ENCODE measurements at places on chromosomes 2 and 18.

GRCh38 chr2:71798266-71799012 lies 345.1 kb downstream of the DYSF start:
- H3K27me3 ChIP-seq = peaks cover 17% of the 10 kb centered on the region
- H3K36me3 ChIP-seq = no peaks in the 10 kb centered on the region
- no peaks in the 10 kb centered on the region for H3K4me1 ChIP-seq
- no peak overlapping the region for H3K27ac ChIP-seq
- H3K4me3 ChIP-seq = no peak overlapping the region

DNA sequence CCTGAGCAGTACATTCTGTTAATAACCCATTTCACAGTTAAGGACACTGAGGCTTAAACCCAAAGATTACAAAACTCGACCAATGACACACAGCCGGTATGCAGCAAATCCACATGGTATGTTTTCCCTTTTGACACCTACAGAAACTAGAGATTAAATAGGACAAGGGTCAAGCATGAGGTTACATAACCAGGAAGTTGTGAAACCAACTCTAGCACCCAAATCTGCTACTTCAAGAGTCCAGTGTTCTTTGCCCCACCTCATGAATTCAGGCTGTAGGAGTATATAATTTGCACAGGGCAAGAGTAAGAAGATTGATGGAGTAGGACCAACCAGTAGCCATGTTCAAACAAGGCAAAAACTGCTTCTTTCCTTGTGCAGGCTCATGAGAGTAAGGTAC lies 249.8 kb downstream of the BCL11A start:
- peak overlapping the region; percentile 8 for H3K27ac ChIP-seq
- ATAC-seq = no peak
- no peaks in the 10 kb centered on the region for H3K27me3 ChIP-seq
- H3K4me3 ChIP-seq = no peak overlapping the region
- peaks cover 34% of the 10 kb centered on the region for H3K4me1 ChIP-seq

DNA sequence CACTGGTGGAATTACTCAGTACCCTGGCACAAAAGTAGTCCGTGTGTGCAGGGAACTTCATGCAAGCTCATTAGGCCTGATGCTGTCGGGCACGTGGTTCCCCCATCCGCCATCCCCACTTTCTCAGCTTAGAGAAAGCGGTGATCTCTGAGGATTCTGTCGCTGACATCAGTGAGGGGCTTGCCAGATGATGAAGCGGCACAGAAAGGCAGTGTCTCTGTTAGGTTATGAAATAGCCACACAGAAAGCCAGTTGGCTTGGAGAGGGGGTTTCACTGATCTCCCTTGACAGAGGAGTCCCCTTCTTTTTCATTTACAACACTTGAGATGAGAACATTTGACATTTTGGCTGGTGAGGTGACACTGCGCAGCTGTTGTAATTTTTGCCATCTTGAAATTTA lies 179.7 kb downstream of the FAM210A start:
- H3K4me3 ChIP-seq = no peak overlapping the region
- peaks cover 17% of the 10 kb centered on the region for H3K4me1 ChIP-seq
- no peak overlapping the region for H3K27ac ChIP-seq
- no peak for ATAC-seq

DNA sequence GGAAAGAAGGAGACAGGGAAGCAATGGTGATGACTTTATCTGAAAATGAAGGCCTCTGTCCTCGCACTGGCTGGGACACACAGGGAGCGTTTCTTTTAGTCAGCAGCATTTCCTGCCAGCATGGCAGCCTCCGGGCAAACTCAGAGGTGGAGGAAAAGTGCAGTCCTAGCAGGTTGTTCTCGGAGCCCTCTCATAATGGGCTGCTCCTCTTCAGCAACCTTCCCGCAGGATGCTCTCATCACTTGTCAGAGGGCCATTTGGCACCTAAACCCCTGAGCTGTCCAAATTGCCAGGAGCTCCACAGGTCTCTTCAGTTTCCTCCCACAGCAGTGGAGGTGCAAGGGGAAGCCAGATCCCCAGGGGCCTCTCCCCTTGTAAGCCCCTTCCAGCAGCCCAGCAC lies 6.2 kb downstream of the STK39 start:
- H3K27ac ChIP-seq = no peak overlapping the region
- no peaks in the 10 kb centered on the region for H3K27me3 ChIP-seq
- H3K36me3 ChIP-seq = peaks cover 20% of the 10 kb centered on the region
- H3K4me1 ChIP-seq = peaks cover 22% of the 10 kb centered on the region
- no peak for ATAC-seq
- H3K4me3 ChIP-seq = no peak overlapping the region

DNA sequence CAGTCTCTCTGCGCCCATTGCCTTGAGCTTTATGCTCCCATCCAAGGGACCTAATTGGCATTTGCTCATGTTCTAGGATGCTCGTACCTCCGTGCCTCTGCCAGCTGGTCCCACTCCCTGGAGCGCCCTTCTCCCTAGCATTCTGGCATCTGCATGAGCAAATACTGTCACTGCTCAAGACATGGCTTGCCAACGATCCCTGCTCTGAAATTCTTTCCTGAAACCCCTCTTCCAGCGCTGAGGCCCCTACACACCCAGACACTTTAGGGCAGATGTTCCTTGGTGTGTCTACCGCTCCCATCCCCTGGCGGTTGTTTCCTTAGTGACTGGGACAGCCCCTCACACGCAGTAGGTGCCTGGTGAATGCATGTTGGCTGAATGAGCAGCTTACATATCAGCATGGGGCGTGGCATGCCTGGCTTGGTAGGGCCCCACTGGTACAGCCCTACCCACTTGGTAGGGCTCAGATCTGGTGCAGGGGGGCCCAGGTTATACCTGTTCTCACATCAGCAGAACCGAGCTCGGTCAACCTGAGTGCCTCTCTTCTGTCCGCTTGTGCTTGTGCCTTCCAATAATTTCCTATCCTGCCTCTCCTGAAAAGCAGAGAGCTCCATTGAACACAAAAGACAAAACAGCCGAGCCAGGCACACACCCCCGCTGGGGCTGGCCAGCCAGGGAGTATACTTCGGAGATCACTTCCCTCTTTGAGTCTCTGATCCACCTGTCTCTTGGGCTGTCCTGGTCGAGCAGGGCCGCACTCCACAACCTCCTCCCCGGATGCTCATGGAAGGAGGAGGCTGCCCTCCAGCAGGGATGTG lies 59.2 kb downstream of the INHBB start:
- H3K36me3 ChIP-seq = no peaks in the 10 kb centered on the region
- no peak for ATAC-seq
- H3K4me3 ChIP-seq = no peak overlapping the region
- H3K4me1 ChIP-seq = no peaks in the 10 kb centered on the region

DNA sequence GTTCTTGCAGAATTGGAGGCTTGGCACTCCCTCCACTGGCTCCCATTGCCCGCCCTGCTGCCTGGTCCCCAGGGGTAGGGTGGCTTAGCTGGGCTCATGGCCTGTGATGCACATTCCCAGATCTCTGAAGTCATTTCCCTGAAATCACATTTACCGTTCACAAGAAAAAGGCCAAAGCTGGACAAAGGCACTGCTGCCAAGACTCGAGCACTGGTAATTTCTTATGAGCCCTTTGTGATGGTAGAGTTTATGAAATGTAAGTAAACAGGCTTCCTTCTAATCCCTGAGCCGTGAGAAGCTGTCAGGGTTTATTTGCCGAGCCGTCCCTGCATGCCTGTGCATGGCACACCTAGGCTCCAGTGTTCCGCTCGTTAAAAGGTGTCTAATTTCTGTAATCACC lies 247.2 kb upstream of the EPAS1 start:
- H3K4me3 ChIP-seq = no peak overlapping the region
- peaks cover 64% of the 10 kb centered on the region for H3K36me3 ChIP-seq
- H3K27ac ChIP-seq = no peak overlapping the region
- no peak for ATAC-seq
- no peaks in the 10 kb centered on the region for H3K27me3 ChIP-seq
- no peaks in the 10 kb centered on the region for H3K4me1 ChIP-seq

DNA sequence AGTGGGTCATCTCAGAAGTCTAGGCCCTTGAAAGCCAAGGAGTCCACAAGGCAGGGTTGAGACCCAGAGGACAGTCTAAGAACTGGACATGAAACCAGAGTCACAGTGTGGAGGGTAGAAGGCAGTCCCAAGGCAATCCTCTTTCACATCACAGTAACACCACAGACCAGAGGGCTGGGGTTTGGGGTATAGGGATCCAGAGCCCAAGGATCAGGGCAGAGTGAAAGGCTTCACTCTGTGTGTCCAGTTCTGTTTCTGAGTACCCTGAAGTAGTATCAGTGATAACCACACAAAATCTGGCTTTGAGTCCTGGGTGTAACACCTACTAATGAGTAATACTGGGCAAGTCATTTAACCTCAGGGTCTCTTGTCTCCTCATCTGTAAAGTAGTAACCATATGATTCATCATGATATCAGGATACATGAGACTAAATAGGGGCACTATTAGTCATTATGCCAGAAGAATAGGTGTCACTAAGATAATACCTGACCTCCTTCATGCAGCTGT lies 91.0 kb downstream of the ICA1L start:
- ATAC-seq = peak; percentile 78
- peaks cover 5% of the 10 kb centered on the region for H3K4me1 ChIP-seq
- H3K27me3 ChIP-seq = no peaks in the 10 kb centered on the region
- H3K27ac ChIP-seq = no peak overlapping the region
- peaks cover 44% of the 10 kb centered on the region for H3K36me3 ChIP-seq
- no peak overlapping the region for H3K4me3 ChIP-seq

- peaks cover 13% of the 10 kb centered on the region for H3K36me3 ChIP-seq
- H3K4me1 ChIP-seq = peaks cover 25% of the 10 kb centered on the region
- H3K27me3 ChIP-seq = peaks cover 18% of the 10 kb centered on the region
- H3K4me3 ChIP-seq = peak overlapping the region; percentile 14
Measured at GRCh38 chr18:13500869-13501542, 225.4 kb downstream of the FAM210A start.

- H3K4me3 ChIP-seq = no peak overlapping the region
- H3K4me1 ChIP-seq = no peaks in the 10 kb centered on the region
Measured at GRCh38 chr2:8761529-8762164, 75.8 kb downstream of the KIDINS220 start.

DNA sequence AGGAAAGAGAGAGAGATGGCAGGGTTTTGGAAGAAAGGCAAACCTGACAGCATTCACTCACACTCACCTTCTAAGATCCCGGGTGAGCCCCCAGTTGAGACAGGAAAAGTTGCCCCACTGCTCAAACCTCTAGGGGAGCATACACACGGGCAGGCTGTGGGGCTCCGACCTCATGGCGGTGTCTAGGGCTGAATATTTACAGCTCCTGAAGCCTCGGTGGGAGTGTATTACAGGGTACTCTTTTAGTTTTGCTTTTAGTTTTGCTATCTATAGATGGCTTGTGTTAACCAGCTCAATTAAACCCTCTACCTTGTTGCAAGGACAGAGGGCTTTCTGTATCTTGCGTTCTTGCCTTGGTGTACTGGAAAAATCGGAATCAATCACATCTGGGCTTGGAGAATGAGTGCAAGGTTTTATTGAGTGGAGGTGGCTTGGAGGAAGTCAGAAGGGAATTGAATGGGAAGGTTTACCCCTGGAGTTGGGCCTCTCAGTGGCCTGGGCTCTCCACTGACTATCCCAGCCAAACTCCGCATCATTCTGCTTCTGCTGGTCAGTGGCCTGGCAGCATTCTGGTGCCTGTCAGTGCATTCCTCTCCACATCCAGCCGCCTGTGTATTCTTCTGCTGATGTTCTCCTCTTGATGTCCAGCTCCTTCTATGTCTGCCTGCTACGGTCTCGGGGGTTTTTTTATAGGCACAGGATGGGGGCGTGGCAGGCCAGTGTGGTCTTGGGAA lies 10.1 kb upstream of the IFIH1 start:
- H3K4me1 ChIP-seq = no peaks in the 10 kb centered on the region
- peaks cover 6% of the 10 kb centered on the region for H3K36me3 ChIP-seq
- H3K27me3 ChIP-seq = no peaks in the 10 kb centered on the region
- peak overlapping the region; percentile 18 for H3K4me3 ChIP-seq
- no peak for ATAC-seq
- H3K27ac ChIP-seq = peak overlapping the region; percentile 40

- H3K27ac ChIP-seq = no peak overlapping the region
- no peak overlapping the region for H3K4me3 ChIP-seq
- ATAC-seq = no peak
- no peaks in the 10 kb centered on the region for H3K36me3 ChIP-seq
Measured at GRCh38 chr2:172900871-172901270, 165.2 kb downstream of the RAPGEF4 start.
